HTR-8/SVneo (cell line): ENCODE measurements at places on chromosomes 3 and 15.

DNA sequence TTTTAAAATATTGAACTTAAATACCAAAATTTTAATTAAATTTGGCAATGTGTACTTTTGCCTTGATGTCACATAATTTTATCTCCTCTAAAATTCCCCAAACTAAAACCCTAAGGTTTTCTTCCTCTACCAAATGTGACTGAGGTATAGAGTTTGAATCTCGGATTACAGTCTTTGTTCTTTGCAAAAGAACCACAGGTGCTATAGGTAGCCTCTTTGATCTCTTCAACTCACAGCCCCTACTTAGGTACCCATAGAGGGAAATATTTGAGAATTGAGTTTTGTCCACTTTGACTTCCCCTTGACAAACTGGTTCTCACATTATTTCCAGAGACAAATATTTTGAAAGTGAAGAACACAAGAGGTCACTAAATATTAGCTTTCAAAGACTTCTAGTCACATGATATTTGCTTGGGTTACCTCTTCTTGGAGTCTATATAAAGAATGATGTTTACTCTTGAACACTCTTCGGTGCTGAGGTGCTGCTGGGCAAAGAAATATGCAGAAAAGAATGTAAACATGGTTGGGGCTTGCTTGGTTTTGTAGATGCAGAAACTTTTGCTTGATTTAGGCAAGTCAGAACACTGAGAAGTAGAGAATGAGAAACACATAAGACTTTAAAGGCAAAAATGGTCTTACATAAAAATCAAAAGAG, 120.8 kb upstream of the MCTP2 start:
- no peak for DNase-seq

- DNase-seq, result no peak
Measured at GRCh38 chr3:191500892-191501291, 39.9 kb downstream of the PYDC2 start.

- no peak for DNase-seq
Measured at GRCh38 chr3:62655056-62655690, 220.0 kb downstream of the CADPS start.

- DNase-seq, result no peak
Measured at GRCh38 chr3:58210761-58211460, at the start of gene DNASE1L3. Gene DNASE1L3 (minus strand): TSS chr3:58210972. CDS start chr3:58210906, 66 bp downstream.

- DNase-seq, result no peak
Measured at GRCh38 chr3:4940985-4941384, 38.3 kb upstream of the BHLHE40 start.

DNA sequence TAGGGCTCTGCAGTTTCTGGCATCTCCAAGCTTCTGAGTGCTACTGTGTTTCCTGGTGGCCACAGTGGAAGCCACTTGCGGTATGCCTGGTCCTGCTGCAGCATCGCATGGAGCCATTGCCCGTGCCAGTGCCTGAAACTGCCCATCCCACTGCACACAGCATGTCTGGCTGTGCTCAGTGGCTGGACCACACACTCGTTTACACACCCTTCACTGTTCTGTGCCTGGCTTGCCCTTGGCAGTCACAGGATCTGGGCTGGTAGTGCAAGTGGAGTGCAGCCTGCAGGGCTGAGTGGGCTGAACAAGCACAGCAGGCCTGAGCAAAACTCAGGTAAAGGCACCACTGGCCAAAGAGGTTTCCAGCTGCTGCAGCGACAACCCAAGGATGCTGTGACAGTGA, 600.0 kb downstream of the SI start:
- DNase-seq, result no peak

- no peak for DNase-seq
Measured at GRCh38 chr3:38582941-38583645, 66.4 kb downstream of the SCN5A start.

GRCh38 chr3:129855832-129856419, 37.6 kb downstream of the TMCC1 start:
- DNase-seq, result peak; percentile 35

DNA sequence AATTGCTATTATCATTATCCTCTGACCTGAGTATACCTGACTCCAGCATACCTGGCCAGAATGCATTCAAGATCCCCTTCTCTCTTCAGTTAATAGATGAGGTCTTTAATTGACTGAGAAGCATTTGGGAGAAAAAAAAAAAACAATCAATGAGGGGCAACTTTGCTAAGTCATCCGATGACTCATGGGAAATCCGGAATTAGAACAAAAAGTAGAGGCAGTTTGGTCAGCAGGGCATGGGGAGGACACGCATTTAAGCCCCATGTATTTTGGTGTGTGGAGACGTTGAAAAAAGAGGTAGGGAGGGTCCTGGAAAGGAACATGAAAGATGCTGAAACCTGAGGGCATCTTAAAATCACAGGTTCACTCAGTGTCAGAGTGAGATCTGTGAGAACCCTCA, 256.2 kb downstream of the RORA start:
- DNase-seq, result no peak

GRCh38 chr3:195698325-195698646, 22.5 kb upstream of the MUC20 start:
- no peak for DNase-seq

GRCh38 chr3:22269831-22270230, 518.8 kb upstream of the ZNF385D start:
- DNase-seq, result no peak

- DNase-seq, result no peak
Measured at GRCh38 chr15:88223084-88223483, 33.5 kb downstream of the NTRK3 start.

- no peak for DNase-seq
Measured at GRCh38 chr15:88031461-88031860, 225.1 kb downstream of the NTRK3 start.

DNA sequence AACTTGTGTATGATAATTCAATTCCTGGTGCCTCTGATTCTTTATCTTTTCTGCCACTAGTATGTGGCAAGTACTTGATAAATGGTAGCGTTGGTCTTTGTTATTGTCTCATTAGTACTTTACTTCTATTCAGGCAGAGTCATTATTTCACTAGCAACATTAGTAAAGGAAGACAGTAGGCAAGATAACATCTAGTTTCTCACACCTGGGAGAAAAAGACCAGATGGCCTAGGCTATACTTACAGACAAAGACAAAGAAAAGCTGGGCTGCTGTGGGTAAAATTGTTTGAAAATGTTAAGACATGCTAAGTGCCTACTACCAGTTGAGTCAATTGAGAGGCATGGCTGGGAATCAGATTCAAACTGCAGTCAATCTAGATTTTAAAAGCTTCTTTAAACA, 198.7 kb upstream of the CMC1 start:
- DNase-seq, result no peak

- no peak for DNase-seq
Measured at GRCh38 chr3:110243081-110243480, 828.5 kb upstream of the NECTIN3 start.

DNA sequence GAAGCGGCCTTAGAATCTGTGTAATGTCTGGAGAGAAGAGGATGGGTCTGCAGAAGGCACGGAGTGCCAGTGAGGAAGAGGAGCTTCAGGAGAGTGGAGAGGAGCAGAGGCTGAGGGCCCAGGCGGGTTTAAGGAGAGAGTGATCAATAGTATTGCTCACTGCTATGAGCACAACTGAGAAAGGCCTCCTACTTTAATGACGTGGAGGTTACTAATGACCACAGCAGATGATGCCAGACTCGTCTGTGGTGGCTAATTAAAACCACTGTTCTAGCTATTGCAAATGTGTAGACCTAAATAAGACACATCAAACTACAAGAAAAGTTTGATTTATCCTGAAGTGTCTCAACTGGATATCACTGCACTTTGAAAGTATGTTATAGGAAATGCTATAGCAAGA, 33.2 kb downstream of the MTMR10 start:
- DNase-seq, result no peak

DNA sequence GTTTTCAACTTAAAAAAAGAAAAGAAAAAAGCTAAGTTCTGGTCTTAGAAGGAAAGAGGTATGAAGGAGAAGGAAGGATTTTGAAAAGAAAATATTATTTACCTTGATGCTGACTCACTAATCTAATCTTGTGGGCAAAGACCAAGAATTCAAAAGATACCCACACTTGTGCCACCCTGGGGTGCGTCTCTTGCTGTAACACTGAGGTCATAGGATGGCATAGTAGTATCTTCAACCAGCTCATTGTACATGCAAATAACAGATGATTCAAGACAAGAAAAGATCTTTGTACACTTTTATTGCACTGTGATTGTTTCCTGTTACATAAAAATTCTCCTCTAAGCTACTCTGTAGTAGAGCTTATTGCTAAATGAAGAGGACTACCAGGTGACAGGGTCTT, 17.3 kb downstream of the PLS1 start:
- DNase-seq, result no peak

- DNase-seq, result no peak
Measured at GRCh38 chr15:75597667-75598341, 18.7 kb upstream of the PTPN9 start.

GRCh38 chr3:131357275-131357674, 24.3 kb upstream of the NUDT16 start:
- DNase-seq, result no peak

- DNase-seq, result no peak
Measured at GRCh38 chr3:194265505-194265892, 85.6 kb downstream of the CPN2 start.

DNA sequence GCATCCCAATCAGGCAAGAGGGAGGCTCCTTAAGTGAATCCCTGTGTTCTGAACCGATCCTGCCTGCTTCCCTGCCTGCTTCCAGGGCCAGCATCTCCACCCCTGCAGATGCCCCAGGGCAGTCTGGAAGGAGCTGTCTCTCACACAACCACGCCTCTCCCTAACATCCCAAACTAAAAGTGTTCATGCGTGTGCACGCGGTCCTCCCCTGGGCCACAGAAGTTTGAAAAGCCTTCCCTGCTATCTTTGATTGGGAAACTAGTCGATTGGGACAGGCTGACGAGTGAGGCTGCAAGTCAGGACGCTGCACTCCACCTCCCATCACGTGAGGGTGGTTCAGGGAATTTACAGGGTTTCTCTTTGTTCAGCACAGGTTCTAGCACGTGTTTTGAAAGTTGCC, 340.9 kb upstream of the ICE2 start:
- DNase-seq, result no peak

DNA sequence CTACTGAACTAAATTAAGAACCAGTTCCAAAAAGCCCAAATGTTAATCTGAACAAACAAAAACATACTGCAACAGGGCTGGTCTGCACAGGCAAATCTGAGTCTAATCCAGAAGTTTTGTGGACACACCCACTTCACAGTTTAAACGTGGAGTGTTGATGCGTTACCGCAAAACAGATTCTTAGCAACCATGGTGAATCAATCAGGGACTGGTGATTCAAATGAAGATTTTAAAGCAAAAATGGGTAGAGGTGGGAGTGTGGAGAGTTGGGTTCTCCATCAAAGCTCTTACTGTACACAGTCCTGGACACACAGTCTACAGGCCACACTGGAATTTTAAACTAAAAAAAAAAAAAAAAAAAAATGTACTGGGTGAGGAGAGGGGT, 5.2 kb downstream of the ANXA2 start:
- DNase-seq, result no peak

GRCh38 chr3:194610689-194611088, 22.5 kb downstream of the TMEM44 start:
- no peak for DNase-seq

DNA sequence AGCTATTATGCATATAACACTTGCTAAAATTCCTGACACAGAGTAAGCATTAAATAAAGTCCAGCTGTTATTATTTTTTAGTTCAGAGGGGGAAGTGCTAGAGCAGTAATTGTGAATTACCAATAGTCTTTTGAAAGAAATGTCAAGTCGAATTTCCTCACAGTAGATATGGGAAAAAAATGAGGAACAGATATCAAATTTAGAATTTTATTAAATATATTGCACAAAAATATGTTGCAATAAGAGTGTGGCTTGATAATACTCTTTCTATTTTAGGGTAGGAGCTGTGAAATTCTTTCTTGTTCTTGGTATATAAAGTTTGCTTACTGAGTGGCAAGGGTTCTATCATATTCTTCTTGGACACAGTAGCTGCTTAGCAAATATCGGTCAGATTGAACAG, 181.3 kb downstream of the NFKBIZ start:
- DNase-seq, result no peak

- DNase-seq, result no peak
Measured at GRCh38 chr15:78101423-78102105, 9.2 kb downstream of the SH2D7 start.

- no peak for DNase-seq
Measured at GRCh38 chr3:46420931-46421330, 13.9 kb downstream of the CCRL2 start.

DNA sequence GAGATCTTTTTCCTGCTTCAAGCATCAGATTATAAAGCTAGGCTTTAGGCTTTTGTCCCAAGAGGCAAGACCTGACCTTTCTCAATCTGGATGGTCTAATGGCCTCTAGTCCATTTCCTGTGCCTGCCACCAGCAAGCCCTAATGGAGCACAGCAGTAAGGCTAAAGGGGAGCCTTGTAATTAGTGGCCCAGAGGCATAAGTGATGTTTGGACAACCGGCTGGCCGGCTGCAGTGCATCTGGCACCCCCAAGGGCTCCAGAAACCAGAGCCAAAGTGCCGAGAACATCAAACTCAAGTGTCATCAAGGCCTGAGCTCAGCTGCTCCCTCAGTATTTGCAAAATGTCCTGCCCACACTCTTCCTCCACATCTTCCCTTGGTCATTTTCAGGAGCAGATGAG, 31.9 kb upstream of the RTP4 start:
- DNase-seq, result no peak

DNA sequence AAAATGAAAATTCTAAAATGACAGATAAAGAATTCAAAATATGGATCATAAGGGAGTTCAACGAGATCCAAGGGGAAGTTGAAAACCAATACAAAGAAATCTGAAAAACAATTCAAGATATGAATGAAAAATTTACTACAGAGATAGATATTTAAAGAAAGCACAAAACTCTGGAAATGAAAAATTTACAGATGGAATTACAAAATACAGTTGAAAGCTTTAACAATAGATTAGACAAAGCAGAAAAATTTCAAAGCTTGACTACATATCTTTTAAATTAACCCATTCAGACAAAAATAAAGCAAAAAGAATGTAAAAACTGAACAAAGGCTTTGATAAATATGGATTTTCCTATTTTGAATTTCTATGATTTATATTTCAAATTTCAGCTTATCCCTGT, 211.1 kb downstream of the SLC9A9 start:
- no peak for DNase-seq

- no peak for DNase-seq
Measured at GRCh38 chr3:17081520-17081919, 196.8 kb downstream of the PLCL2 start.

GRCh38 chr15:45307230-45307924, 55.3 kb downstream of the SLC28A2 start:
- peak; percentile 28 for DNase-seq

DNA sequence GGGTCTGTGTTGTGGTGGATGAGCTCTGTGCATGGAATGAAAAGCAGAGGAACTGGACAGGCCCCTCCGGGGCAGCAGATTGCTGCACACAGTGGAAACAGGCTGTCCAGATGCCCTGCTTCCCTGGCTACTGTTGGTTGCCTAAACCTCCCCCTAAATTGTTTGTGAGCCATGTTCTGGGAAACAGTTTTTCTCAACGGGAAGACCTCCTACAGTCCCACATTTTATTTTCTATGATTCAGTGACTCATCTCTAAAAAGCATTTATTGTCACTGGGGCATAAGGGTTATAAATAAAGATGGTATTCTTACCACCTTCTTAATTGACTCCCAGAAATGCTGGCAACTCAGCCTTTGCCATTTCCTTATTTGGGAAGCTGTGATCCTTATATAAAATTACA, 20.3 kb upstream of the PTPN9 start:
- DNase-seq, result no peak
